AML-193 (cell line): ENCODE measurements at places on chromosomes 1 and 21.

GRCh38 chr1:158045639-158046038 lies 52.2 kb downstream of the KIRREL1 start:
- no peak for DNase-seq

DNA sequence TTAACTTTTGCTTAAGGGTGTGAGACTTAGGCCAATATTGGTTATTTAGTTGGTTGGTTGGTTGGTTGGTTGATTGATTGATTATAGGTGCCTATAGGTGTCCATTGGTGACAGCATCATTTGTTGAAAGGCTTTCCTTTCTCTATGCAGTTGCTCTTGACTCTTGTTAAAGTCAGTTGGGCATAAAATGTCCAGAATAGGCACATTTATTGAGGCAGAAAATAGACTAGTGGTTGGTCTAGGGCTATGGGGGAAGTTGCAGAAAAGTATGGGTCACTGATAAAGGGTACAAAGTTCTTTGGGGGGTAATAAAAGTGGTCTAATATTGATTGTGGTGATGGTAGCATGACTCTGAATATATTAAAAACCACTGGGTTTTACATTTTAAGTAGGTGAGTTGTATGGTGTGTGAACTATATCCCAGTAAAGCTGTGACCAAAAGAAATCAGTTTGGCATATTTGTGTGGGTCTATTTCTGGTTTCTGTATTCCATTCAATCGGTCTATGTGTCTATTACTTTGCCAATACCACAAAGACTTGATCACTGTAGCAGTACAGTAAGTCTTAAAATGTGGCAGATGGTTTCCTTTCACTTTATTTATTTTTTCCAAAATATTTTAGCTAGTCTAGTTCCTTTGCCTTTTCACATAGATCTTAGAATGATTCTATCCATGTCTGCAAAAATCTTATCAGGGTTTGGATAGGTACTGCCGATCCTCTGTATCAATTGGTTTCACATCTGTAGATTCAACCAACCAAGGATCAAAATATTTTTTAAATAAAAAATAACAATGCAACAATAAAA lies 63.0 kb downstream of the ATP1A1 start:
- no peak for DNase-seq

DNA sequence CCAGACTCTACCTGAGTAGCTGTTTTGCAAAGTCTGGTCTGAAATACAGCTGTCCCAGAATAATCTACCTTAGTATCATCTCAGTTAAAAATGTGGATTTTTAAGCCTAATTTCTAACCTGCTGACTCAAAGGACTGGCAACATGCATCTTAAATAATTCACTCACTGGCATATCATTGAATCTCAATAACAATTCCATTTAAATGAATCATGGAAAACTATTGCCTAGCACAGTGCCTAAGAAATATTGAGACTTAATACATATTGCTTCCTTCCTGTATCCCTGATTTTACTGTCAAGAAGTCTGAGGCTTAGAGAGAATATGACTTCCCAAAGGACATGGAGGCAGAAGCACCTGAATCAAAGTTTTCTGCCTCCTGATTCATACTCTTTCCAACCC lies 3.1 kb downstream of the CCDC190 start:
- DNase-seq: no peak

DNA sequence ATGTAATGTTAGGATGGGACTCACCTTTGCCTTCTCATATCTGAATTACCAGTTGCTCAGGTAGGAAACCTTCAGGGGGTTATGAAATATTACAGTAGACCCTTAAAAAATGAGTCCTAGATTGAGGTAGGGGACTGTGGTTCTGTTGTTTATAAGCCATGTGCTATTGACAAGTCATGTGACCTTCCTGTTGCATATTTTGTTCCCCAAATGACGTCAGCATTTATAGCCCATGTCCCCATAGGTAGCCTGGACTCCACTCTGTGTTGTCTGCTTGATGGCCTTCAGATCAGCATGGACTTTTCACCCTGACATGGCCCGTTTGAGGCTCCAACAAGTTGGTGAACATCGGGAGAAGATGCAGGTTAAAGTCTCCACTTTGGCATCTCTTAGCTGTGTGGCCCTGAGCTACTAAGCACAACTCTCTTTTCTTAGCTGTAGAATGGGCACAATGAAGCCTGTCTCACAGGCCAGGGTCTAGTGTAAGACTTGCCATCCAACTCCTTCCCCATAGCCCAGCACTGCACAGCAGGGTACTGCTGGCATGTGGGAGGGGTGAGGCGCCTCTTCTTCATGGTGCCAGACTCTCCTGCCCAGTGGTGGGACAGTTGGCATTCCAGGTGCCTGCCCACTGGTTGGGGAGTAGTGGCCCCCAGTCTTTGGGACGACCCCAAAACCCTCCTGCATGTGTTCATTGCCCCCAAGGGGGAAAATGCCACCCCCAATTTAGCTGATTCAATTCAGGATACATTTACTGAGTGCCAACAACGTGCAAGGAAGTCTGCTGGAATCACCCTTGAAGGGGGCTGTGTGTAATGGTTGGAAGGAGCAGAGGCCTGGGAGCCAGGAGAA lies 36.1 kb upstream of the TTC22 start:
- no peak for DNase-seq

DNA sequence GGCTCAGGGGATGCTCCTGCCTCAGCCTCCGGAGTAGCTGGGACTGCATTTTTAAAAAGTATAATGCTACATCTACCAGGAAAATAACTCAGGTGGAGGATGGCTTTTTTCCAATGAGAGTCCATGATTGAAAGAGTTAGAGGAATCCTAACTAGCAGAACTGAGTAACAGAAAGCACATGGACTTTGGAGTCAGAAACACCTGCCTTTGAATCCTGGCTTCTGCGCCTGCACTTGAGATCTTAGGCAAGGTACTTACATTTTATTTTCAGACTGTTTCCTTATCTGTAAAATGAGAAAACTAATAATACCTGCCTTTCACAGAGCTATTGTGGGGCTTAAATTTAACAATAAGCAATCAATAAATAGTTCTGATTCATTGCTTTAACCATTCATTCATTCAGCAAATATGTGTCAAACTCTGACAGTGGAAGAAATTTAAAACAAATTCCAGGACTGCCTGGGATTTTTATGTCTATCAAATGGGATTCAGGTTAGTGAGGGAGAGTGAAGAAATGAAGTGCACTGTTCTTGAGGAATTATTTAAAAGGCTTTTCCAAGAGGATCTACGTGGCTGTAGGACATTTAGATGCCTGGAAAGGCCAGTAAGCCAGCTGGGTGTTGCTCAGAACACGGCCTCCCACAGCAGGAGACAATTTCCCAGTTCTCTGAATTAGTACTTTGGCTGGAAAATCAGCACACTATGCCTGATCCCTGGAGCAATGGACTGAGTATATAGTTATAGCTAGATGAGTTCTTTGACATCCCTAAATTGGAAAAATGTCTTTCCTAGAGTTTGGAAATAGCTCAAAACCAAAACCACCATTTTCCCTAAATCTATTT lies 12.8 kb upstream of the LBR start:
- no peak for DNase-seq

GRCh38 chr1:175742790-175743459 lies 470 bp downstream of the TNR start:
- peak; percentile 17 for DNase-seq

DNA sequence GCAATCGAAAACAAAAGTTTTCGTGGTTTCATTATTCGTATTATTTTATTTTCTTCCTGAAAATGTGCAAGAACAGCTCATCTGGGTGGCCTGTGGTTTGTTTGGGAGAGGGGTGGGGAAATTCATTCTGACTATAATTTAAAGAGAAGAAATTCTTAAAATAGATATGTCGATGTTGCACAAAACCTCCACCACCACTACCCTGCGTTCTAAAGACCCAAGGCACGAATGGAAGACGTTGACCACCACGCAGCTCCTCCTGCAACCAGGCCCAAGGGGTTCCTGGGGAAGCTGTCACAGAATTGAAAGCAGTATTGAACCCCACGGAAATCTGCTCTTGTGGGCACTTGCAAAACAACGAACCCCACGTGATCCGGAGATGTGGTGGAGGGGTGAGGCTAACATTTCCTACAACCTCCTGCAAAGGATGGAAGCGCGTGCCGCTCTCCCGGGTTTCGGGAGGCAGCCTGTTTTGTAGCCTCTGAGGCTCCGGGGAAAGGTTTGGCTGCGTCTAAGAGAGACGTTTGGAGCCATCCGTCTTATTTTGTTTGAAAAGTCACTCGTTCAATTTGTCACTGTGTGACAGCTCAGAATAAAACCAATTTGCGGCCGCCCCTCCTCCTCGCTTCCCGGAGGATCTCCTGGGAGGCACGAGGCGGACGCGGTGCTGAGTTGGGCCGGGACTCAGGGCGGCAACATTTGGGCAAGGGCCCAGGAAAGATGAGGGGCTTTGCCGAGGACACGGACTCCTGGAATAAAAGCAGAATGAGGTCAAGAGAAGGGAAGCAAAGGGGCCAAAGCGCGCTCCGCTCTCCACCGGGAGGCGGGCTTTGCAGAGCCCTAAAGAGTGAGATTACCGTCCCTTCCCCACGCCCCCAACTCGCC lies 810 bp upstream of the HLX start:
- DNase-seq: peak; percentile 49
